ENCODE measurements at places on chromosomes 2 and 18.

GRCh38 chr2:109434351-109434750, 179.4 kb downstream of the SEPTIN10 start:
- DNase-seq: no peak

- peak; percentile 39 for DNase-seq
Measured at GRCh38 chr18:45167631-45168280, 447.5 kb upstream of the SLC14A2 start.

DNA sequence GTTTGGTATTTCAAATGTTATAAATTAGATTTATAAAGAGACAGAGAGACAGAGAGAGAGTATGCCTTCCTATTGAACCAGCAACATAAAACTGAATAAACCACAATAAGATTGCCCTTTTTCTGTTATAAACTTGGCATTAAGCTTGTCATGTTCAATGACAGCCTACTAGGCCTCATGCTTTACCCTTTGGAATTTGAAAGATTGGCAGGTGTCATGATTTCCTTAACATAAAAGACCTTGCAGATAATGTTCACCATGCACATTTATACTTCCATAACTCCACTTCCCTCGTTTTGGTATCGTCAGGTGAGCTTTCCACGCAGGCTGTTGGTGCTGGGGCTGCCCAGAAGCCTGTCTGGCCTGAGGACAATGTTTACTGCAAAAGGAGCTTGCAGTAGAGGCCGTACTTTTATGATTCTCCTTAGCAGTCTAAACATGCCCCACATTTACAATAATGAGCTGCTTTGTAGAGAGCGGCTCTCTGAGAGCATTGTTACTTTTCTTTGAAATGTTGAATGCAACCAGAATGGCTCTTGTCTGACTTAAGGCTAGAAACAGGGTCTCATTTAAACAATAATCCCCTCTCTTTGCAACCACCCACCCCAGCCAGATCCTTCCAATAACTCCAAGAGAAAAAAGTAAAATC, 379.1 kb upstream of the ATP5MC3 start:
- no peak for DNase-seq

DNA sequence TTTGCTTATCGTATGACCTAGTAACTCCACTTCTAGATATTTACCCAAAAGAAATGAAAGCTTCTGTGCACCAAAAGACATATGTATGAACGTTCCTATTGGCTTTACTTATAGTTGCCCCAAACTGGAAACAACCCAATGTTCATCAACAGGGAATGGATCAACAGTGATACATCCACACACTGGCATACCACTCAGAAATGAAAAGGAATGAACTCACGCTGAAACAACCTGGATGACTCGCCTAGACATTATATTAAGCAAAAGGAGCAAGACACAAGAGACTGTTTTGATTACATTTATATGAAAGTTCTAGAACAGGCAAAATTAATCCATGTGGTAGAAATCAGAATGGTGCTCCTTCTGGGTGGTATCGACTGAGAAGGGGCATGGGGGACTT, 18.9 kb downstream of the ADRA2B start:
- DNase-seq: no peak

DNA sequence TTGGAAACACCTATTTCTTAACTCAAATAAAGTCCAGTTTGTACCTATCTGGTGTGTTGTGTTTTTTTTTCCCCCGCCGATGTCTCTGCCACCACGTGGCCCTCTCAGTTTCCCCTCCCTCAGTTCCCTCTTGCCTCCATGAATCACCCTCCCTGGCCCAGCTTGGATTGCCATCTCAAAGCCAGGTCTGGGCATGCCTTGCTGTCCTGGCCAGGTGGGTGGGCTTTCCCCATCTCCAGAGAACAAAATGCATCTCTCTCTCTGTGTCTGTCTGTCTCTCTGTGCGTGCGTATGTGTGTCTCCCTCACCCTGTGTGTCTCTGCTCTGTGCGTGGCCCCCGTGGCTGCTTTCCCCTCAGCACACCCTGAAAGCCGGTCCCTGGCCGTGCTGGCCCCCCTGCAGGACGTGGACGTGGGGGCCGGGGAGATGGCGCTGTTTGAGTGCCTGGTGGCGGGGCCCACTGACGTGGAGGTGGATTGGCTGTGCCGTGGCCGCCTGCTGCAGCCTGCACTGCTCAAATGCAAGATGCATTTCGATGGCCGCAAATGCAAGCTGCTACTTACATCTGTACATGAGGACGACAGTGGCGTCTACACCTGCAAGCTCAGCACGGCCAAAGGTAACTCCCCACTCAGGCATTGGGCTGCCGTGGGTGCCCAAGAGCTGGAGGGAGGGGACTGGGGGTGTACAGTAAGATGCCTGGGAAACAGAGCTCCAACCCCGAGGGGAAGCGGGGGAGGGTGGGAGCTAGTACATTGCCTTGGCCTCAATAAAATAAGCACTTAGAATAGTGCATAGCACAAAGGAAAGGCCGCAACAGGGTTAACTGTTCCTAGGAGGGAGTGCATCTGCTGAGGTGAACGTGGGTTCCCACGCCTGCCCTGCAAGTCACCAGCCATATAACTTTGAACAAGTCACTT, 31.6 kb upstream of the GMPPA start:
- DNase-seq: no peak

DNA sequence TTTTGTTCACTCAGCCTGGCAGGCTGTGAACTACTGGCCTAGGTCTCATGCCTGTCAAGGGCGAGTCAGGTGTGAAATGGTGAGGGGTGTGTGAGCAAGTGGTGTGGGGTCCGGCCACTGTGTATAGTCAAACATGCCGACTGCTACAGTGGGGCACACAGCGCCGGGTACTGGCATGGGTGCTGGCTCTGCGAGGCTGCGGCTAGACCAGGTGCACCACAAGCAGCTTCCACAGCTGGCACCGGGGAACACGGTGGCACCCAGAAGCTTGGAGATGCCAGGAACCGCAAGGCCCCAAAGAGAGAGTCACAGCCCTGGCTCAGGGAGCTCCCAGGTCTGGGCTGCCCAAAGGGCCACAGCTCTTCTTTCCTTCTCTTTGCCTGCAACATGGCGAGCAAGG, 49.7 kb downstream of the CCDC68 start:
- DNase-seq: no peak

GRCh38 chr2:236863729-236864126, 222.0 kb upstream of the COPS8 start:
- DNase-seq: no peak

- peak; percentile 1 for DNase-seq
Measured at GRCh38 chr2:40606862-40607261, 155.0 kb upstream of the SLC8A1 start.

- no peak for DNase-seq
Measured at GRCh38 chr2:692767-693166, 15.6 kb upstream of the TMEM18 start.

DNA sequence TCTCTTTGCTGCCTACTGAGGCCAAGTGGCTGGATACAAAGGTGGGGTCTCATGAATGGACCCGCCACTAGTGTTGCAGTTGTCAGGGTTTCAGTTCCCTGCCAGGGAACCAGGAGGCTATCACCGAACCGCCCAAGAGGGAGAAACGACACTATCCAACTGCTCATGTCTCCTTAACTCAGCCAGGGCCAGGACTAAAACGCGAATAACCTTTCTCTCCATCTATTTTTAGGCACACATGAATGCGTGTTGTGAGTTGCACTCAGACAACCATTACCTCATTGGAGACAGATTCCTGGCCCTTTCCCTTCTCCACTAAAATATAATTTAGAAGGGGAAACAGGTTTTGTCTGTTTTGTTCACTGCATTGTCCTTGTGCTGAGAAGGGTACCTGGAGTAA, 559.5 kb downstream of the SOCS6 start:
- DNase-seq: no peak

DNA sequence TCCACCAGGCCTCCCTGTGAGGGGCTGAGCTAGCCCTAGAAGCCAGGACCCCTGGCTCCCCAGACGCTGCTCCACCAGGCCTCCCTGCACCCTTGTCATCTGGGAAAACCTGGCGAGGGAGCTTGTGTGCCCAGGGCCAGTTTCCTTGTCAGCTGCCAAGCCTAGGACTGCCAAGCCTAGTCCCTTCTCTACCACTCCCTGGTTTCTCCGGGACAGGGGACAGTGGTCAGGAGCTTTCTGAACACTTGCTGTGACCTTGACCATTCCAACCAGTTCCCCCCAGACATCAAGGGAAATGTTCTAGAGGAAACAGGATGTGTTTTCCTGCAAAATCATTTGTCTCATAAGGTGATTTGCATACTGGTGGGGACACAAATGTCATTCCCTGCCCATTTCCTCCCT, 41.3 kb upstream of the MRPL33 start:
- DNase-seq: no peak

DNA sequence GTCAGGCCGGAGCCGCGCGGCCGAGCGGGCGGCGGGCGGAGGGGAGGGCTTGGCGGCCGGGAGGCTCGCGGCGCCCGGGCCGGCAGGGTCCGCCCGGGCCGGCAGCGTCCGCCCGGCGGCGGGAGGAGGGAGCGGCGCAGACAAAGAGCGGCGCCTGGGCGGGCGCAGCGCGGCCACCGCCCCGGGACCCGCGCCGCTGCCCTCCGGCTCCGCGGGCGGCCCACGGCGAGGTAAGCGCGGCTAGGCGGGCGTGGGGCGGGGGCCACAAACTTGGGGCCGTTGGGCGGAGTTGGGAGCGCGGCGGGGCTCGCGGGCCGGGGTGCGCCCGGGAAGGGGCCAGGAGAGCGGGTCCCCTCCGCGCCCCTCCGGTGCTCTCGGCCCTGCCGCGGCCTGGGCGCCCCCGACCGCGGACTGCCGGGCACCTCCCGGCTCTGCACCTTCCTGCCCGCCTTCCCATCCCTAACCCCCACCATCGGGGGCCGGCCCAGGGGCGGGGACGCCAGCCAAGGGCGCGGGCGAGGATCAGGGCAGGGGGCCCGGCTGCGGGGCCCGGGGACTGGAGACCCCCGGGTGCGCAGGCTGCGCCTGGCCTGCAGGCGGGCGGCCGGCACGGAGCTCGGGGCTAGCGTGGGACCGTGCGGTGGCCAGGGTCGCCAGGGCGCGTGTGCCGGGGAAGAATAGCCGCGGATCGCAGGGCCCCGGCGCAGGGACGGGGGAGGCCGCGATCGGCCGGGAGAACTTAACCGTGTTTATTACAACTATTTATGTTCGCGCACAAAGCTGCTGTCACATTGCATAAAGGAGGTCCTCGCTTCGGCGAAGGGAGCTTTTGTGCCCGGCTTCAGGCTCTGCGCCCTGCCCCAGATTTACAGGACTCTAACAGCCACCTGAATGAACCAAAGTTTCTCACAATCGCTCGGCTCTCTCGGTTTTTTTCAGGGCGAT, at the start of gene NCK2:
NCK2 (plus strand) TSS at position 4 of the 945 bp plus-strand sequence. CDS start 110,152 bp downstream, outside the sequence.
- peak; percentile 27 for DNase-seq

DNA sequence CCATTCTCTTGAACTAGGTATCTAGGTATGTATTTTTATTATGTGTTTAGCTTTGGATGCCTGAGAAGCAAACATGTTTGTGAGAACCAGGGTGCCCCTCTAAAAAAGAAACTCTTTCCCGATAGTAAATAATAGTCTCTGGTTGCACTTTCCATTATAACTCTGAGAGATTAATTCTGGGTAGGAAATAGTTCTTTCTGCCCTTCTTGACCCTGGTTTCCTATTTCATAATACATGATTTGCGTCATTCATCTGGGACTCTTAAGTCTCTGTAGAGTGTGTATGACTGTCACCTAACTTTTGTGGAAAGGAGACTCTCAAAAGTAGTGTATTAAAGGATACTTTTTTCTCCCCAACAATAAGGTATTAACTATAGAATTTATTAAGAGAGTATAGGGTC, 31.5 kb downstream of the ACSL3 start:
- peak; percentile 73 for DNase-seq

GRCh38 chr2:223674998-223675609, 72.9 kb upstream of the SCG2 start:
- peak; percentile 65 for DNase-seq

GRCh38 chr2:109710505-109711229, 83.4 kb upstream of the RGPD5 start:
- no peak for DNase-seq

GRCh38 chr18:64929036-64929435, 780.1 kb upstream of the LINC00305 start:
- peak; percentile 59 for DNase-seq

- peak; percentile 99 for DNase-seq
Measured at GRCh38 chr2:145744541-145745386, 1224.8 kb upstream of the ZEB2 start.

DNA sequence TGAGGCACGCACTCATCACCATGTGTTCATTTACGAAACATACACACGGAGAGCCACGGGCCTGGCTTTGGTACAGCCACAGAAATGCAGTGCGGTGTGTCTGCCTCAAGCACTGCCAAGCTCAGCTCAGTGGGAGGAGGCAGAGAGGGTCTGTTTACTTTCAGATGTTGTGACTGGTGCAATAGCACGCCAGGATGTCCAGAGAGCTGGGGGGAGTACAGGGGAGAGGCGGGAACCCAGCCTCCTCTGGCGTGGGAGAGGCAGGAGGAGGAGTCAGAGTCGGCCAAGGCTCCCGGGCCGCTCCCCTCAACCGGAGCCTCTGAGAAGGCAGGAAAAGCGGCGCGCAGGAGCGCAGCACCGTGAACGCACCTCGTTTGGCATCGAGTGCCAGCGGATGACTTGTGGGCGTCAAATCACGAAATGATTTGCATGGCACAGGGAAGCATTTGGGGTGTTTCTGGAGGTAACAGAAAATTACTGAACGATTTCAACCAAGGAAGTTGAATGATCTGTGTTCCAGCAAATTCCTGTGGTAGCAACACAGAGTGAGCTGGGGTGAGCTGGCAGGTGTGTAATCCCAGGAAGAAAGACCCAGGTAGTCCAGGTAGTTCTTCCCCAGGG, 143.0 kb downstream of the ZNF516 start:
- DNase-seq: peak; percentile 66

- peak; percentile 34 for DNase-seq
Measured at GRCh38 chr2:197113275-197113711, 186.8 kb upstream of the PGAP1 start.

- peak; percentile 51 for DNase-seq
Measured at GRCh38 chr18:7273301-7273921, 42.5 kb downstream of the LRRC30 start.

GRCh38 chr2:74001121-74001520, 16.4 kb downstream of the TET3 start:
- DNase-seq: no peak

DNA sequence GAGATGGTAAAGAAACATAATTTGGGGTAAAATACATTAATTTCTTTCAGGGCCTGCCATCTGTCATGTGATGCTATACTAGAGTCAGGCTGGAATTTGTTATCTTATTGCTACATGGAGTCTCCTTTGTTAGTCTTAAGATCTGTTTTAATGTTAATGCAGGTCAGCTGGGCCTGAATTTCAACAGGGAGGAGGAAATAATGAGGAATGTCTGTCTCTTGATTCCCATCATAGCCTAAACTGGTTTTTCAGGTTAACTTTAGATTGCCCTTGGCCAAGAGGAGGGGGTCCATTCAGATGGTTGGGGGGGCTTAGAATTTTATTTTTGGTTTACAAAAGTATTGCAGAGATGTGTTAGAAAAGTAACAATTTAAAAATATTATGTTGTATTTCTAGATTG, 19.0 kb upstream of the FEZ2 start:
- DNase-seq: no peak

- no peak for DNase-seq
Measured at GRCh38 chr2:81234711-81235110, 930.2 kb upstream of the LRRTM1 start.

GRCh38 chr2:7429733-7430132, 512.5 kb downstream of the RNF144A start:
- no peak for DNase-seq
